ENCODE measurements at places on chromosomes 4 and X.

GRCh38 chrX:139640259-139640658 is 67.7 kb downstream of the MCF2 start:
- no peak for DNase-seq

GRCh38 chrX:101415180-101416145 is 7.4 kb downstream of the HNRNPH2 start:
- DNase-seq: no peak

DNA sequence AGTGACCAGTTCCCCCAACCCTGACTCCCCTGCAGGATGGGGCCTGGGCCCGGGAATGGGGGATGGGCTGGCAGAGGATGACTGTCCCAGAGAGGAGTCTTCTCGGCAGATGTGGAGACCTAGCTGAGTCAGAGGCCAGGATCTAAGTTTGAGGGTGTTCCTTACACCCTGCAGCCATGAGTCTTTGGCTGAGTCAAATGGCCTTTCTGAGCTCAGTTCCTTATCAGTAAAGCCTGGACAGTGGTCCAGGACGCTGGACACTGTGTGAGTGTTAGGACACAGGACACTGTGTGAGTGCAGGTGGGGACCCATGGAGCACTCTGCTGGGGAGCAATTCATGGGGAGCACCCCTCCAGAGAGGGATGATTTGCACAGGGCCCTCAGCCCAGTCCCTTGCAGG is 5.0 kb downstream of the IL9R start:
- DNase-seq: no peak

GRCh38 chr4:1323280-1323634 is 23.8 kb upstream of the UVSSA start:
- no peak for DNase-seq

GRCh38 chr4:1597021-1597931 is 86.8 kb downstream of the FAM53A start:
- no peak for DNase-seq

DNA sequence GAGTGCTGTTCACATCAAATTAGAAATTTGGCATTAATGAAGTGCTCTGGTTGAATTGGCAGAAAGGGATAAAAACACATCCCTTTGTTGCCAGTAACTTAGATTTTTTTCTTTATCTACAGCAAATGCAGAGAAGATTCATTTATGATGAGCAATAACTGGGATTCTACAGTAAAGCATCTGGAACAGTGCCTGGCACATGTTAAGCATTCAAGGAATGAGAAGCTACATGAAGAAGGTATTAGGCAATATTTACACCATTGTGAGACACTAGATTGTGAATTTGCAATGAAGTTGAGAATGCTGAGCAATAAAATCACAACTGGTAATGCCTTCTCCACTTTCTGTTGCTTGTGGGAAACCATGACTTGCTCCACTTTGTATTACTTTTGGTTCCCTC is 33.5 kb downstream of the PCDH19 start:
- DNase-seq: no peak

DNA sequence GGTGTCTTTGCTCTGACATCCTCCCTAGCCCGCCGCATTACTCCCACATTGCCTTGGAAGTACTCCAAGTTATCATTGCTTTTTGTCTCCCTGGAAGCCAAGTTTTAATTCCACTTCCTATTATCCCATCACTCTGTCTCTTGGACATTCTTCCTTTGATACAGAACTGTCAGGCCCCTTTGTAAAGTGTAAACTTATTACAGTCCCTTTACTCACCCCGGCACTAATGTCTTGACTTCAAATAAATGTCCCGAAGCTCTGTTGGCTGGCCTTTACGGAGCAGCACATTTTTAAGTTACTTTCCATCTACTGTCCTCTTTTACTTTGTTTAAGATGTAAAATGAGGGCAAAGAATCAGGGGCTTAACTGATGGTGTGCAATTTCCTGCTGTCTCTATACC is 223.5 kb upstream of the IGFBP7 start:
- DNase-seq: no peak

GRCh38 chr4:81410680-81411079 is 61.0 kb downstream of the RASGEF1B start:
- DNase-seq: no peak

- no peak for DNase-seq
Measured at GRCh38 chr4:54568184-54568583, 89.6 kb upstream of the KIT start.

DNA sequence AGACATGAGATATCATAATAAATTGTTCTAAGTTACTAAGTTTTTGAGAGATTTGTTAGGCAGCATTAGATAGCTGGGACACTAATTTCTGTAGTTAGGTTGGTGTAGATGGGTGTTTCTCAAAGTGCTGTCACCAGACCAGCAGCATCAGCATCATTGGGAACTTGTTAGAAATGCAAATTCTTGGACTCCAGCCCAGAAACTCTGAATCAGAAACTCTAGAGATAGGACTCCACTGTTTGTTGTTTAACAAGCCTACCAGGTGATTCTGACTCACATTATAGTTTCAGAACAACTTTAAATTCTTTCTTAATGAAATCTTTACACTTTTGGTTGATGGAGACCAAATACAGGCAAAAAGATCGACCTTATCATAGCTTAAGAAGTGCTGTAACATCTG is 173.7 kb downstream of the PABPC4L start:
- no peak for DNase-seq

GRCh38 chrX:53262918-53263394 is 18.4 kb downstream of the IQSEC2 start:
- DNase-seq: no peak

DNA sequence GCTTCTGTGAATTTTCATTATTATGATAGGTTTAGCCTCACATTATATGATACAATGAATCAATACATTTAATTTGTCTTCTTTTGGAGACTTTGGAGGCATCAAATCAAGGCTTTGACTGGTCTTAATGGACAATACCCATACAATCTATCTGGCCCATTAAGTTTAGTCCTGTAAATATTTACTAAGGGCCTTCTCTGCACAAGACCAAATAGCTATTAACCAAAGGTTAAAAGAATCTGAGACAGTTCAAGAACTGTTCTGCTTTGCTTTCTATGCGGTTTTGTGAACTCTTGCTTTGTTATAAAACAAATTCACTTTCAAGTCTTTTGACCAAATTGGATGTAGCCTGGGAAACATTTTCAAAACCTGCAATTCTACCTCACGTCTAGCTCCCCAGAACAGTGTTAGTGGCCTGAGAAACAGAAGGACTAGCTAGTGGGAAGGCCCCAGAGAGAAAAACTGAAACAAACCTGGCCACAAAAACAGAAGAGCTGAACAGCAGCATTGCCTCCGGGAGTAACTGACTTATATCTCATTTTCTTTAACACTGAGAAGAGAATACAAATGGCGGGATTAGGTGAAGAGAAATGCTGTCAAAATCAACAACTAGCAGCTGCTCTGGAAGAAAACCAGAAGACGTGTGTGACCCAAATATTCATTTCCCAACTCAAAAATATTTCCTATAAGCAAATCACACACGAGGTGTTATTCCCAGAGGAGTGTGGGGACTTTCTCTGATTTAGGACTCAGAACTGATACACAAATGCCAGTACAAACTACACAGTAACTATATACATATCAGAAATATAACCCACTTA is 548 bp downstream of the TLR1 start:
- DNase-seq: no peak
